ENCODE measurements at places on chromosomes 7 and 10.

GRCh38 chr7:139730746-139731612, 46.8 kb downstream of the HIPK2 start:
- no peak for DNase-seq

DNA sequence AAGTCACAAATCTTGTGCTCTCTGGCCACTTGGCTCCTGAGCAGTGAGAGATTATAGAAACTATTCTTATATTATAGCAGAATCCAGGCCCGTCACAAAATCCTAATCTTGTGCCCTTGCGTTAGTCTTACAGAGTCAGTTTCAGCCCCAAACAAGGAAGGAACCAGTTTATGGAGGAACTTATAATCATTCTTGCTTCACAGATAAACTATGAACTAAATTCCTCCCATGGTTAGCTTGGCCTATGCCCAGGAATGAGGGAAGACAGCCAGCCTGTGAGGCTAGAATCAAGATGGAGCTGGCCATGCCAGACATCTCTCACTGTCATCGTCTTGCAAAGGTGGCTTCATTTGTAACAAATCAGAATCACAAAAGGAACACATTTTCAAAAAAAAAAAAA, 199.7 kb upstream of the PITRM1 start:
- no peak for DNase-seq

DNA sequence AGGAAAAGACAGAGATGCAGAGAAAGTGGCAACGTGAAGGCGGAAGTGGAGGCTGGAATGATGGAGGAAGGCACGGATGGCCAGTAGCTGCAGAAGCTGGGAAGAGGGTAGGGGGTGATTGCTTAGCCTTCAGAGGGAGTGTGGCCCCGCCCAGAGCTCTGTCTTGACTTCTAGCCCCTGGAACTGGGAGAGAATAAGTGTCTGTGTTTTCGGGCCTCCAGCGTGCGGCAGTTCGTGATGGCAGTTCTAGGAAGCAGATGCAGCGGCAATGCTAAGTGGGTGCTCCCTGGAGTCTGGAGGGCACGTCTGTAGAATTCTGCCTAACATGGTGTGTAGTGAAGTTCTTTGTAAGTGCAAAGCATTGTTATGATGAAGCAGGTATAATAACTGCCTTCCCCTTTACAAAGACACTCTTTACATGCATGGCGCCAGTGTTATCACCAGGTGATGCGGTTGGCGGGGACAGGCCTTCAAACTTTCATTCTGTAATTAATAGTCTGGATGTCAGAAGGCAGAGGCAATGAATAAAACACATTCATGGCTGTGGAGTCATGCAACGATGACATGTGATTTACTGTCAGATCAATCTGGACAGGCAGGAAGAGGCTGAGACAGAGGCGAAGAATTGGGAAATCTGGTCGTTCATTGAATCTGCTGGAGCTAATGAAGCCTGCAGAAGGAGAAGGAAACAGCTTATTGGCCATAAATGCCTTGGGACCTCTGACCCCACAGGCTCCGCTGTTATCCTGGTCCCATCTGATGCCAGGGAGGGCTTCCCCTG, 228.6 kb downstream of the GLRX3 start:
- no peak for DNase-seq

GRCh38 chr7:98329791-98330373, 48.4 kb downstream of the BRI3 start:
- DNase-seq: no peak

- no peak for DNase-seq
Observed at GRCh38 chr10:22714479-22715289, at the start of gene PIP4K2A. Gene PIP4K2A, minus strand, starts transcription at chr10:22714578. Its CDS starts 252 bp downstream, at chr10:22714326.

DNA sequence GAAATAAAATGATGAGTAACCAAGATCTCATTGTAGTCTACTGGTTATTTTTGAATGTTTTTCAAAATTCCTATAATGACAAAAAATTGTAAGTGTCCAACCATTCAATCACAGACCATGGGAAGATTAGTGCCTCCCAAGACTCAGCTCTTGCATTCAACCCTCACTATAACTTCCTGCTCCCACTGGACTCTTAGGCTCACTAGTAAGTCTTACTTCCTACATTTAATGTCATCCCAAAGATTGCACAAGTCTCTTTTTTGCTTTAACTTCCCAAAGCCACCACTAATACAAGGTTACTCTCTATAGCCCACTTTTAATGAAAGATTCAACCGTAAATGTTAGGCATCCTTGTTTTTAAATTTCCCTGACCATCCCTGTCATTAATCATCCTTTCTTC, 111.9 kb upstream of the NRBF2 start:
- DNase-seq: no peak

- DNase-seq: no peak
Observed at GRCh38 chr7:11749629-11750028, 82.4 kb downstream of the THSD7A start.

- no peak for DNase-seq
Observed at GRCh38 chr7:5083311-5083711, 37.7 kb downstream of the RBAK start.

DNA sequence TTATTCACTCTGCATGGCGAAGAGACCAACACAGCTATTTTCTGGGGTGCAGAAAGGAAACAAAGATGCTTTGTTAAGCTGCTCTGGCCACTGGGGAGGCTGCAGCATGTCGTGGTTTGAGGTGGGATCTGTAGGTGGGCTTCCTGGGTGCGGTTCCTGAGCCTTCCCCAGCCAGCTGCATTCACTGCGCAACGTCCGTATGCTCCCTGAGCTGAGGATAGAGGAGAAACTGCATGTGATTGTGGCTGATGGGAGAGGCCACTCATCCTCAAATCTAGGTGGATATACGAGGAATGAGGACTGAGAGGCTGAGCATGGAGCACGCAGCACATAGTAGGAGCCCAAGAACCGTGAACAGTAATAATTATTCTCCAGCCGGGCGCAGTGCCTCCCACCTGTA, 9.9 kb upstream of the DNAAF5 start:
- no peak for DNase-seq

DNA sequence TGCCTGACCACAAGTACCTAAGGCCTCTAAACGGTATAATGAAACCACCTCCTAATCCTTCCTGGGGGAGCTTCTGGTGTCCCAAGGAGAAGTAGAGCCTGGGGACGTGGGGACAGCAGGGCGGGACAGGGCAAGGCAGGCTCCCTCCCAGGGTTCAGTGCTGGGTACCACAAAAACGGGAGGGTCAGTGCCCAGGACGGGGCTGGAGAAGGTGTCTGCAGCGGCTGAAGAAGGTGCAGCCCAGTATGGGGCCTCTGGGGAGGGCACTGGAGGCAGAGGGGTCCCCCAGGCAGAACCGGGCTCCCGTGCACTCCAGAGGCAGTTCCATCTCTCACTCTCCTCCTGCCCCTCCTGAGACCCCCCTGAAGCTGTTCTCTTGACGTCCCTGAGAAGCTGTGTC, 46.2 kb downstream of the DPYSL4 start:
- DNase-seq: no peak

GRCh38 chr7:66460921-66461361, 167.7 kb upstream of the KCTD7 start:
- DNase-seq: no peak

- DNase-seq: no peak
Observed at GRCh38 chr7:140390466-140391190, 7.7 kb downstream of the SLC37A3 start.

DNA sequence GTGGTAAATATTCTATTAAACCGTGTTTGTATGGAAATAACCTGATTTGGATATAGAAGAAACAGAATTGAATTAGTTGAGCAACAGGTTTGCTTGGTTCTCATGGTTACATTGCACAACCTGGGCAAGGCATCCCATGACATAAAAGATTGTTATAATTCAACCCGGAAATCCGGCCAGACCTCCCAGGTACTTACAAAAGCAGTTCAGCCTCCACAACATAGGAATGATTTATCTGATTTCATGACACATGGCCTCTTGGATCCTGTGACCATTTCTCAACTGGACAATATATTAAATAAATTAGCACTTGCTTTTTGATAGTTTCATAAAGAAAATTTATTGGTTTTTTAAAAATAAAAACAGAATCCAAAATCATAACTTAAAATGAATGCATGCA, 55.1 kb upstream of the PTPN12 start:
- no peak for DNase-seq

- no peak for DNase-seq
Observed at GRCh38 chr10:58632216-58632615, 119.5 kb downstream of the BICC1 start.

DNA sequence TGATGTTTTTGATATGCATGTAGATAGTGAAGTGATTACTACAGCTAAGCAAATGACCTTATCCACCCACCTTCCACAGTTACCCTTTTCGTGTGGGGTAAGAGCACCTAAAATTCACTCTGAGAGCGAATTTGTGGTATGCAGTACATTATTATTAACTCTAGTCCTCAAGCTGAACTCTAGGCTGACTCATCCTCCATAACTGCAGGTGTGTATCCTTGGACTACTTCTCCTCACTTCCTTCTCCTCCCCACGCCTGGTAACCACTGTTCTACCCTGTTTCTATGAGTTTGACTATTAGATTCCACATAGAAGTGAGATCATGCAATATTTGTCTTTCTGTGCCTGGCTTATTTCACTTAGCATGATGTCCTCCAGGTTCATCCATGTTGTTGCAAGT, 484.6 kb downstream of the GATA3 start:
- peak; percentile 3 for DNase-seq

DNA sequence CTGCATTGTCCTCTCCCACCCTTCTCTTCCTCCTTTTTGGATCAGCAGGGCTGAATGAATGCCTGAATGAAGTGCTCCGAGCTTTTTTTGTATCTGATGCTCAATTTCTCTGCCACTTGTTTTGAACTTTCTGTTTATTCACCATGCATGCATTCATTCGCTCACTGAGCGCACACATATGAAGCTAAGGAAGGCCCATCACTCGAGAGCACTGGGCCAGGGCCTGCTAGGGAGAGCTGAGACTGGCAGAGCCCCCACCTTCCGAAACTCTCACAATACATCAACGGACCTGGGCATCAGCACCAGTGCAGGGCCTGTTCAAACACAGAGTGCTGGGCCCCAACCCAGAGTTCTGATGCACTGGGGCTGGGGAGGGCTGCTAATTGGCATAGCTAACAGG, 45.7 kb downstream of the RPS24 start:
- DNase-seq: no peak

GRCh38 chr7:39624442-39624807, 1.1 kb downstream of the RALA start:
- no peak for DNase-seq

DNA sequence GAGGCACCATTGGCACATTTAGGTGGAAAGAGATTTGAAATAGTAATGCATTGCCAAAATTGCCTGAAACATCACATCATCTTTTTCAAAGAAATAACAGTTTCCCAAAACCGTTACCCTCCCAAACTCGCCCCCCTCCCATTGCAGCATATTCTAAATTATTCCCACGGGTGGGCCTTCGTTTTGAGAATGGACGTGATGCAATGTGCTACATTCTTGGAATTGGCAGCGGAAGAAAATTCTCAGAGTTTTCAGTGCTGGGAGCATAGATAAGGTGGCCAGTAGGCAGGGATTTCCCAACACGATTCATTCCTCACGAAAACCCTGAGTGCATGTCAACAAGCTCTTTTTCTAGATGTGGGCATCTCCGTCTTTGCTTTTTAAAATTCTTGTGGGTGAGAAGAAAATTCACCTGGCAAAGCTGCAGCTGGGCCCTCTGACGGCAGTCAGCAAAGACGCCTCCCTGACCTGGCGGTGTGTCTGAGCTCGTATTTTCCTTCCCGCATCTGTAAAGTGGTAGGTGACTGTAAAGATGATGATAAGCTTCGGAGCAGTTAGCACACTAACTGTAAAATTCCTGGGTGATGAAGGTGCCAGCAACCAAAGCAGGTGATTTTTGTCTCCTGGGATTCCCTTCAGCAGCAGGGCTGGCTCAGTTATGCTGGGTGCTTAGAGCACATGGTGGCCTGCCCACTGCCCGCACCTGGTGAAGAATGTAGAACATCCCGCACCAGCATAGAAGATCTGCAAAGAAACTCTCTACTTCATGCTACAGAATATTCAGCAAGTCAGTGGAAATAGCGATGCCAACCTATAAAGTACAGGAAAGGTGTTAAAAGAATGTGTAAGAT, 141.9 kb upstream of the KLF6 start:
- DNase-seq: no peak
